ENCODE measurements at places on chromosomes 6 and 20.

- DNase-seq, result no peak
Observed at GRCh38 chr6:25550631-25551030, 101.4 kb upstream of the SCGN start.

DNA sequence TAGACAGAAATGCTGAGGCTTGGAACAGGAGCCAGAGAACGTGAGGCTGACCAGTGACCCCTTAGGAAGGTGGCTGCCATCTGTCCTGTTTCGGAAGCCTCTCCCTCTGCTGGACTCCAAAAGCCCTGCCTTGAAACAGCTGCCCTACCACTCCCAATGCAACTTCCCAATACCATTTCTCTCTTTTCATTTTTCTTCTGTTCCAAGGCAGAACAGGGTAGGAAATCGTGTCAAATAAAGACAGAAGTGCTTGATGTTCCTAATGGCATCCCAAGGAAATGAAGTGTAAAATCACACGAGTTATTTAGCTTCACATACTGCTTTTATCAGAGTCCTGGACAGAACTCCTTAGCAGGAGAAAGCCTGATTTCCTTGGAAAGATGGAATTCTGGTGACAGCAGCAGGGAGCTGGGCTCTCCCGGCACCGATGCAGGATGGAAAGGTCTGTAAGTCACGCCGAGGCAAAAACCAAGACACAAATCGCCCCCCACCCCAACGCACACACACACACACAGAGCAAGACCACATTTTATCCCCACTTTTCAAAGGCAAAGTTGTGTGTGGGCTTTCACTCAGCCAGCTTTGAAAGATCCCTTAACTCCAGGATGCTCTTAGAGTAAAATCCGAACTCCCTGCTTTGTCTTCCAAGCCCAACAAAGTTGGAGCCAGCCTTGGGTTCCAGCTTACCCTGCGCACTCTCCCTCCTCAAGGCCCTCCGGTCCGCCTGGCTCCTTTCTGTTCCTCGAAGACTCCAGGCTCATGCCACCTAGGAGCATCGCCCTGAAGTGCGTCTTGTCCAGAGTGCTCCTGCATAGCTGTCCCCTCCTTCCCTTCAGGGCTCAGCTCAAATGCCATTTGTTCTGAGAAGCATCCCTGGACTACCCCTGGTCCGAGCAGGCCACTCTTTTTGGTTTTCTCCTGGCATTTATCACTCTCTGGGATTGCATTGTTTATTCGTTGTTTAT lies 11.6 kb upstream of the STX16 start:
- DNase-seq, result no peak

GRCh38 chr6:36927691-36928546 lies 26.6 kb upstream of the PI16 start:
- no peak for DNase-seq

- no peak for DNase-seq
Observed at GRCh38 chr6:35605600-35605999, 83.1 kb downstream of the FKBP5 start.

DNA sequence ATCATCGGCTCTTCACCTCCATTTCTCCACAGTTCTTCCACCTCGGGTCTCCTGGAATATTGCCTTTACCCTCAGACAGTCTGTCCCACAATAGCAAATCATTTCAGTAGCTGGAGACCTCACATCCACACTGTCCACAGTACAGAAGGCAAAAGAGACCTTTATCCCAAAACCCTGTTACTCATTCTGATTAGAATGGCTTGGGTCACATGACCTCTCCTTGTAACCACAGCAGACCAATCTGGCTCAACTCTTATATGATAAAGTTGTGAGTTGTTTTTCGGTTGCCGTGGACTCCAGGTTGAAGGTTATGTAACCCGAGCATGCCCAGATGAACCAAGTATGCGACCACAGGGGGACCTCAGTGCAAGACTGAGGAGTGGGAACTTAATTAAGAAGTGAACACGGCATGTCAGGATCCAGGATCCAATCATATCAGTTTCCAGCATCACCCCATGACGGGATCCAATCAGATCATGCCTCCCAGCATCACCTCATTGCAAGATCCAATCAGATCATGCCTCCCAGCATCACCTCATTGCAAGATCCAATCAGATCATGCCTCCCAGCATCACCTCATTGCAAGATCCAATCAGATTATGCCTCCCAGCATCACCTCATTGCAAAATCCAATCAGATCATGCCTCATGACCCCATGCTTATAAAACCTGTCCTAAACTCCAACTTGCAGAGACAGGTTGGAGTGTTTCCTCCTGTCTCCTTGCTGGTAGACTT lies 68.7 kb downstream of the LY86 start:
- DNase-seq, result no peak

DNA sequence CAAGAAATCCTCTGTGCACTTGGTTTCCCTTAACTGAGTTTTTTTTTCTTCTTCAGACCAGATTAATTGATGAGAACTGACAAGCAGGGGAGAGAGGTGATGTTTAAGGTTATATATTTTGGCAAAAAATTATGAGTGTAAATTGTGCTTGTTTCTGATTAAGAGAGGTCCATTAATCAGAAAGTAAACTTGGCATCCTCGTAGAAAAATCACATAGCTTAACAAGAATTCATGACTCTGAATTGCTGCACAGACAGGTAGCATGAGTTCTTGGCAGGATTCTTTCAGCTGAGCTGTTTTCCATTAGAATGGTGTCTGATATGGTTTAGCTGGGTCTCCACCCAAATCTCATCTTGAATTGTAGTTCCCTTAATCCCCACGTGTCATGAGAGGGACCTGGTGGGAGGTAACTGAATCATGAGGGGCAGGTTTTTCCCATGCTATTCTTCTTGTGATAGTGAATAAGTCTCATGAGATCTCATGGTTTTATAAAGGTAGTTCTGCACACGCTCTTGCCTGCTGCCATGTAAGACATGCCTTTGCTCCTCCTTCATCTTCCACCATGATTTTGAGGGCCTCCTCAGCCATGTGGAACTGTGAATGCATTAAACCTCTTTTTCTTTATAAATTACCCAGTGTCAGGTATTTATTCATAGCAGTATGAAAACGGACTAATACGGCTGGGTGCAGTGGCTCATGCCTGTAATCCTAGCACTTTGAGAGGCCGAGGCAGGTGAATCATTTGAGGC lies 34.2 kb upstream of the DDR1 start:
- DNase-seq, result no peak

- DNase-seq, result no peak
Observed at GRCh38 chr6:157657754-157658153, 165.3 kb upstream of the SNX9 start.

GRCh38 chr6:151498327-151498726 lies 4.5 kb downstream of the CCDC170 start:
- no peak for DNase-seq

DNA sequence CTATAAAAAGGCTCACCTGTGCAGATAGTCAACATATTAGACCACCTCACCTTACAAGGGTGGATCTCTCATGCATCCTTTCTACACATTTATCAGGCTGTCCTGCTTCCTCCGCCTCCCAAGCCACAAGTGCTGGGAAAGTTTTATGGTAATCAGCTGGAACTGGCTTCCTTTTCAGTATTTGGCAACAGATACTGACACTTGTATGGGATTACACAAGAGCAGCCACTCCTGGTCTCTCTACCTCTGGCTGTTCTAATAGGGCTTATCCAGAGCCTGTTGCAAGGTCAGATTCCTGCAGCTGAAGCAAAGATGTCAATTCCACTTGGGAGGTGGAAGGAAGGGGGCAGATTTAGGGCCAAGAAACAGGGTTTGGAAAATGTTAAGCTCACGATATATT lies 503 bp upstream of the GPLD1 start:
- DNase-seq, result no peak

- no peak for DNase-seq
Observed at GRCh38 chr6:100662264-100662663, 197.5 kb upstream of the SIM1 start.

- peak; percentile 39 for DNase-seq
Observed at GRCh38 chr20:54680872-54681619, 205.7 kb downstream of the DOK5 start.

DNA sequence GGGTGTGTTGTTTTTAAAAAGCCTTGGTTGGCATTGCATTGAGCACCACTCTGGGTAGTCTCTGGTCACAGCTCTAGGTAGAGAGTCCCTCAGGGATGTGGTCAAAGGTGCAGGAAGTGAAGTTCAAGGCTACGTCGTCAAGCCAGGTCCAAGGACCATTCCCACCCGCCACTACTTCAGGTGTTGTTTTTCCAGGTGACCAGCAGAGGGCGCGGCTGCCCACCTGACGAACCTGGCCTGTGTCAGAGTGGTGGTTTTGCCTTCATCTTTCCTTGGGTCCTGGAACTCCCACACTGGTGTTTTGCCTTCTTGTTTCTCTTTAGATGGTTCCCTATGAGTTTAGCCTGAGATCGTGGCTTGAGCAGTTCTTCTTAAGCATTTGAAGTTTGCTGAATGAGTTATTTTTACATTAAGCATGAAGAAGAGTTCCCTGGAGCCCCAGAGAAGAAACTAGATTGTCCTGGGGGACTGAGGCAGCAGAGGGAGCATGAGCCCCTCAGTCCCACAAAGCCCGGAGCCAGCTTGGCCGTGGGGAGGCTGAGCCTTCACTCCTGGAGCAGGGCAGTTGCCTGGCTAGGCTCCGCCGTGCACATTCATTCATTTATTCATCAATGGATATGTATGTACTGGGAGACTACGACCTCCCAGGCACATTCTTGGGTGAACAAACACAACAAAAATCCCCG lies 5.6 kb upstream of the PHACTR3 start:
- DNase-seq, result no peak

DNA sequence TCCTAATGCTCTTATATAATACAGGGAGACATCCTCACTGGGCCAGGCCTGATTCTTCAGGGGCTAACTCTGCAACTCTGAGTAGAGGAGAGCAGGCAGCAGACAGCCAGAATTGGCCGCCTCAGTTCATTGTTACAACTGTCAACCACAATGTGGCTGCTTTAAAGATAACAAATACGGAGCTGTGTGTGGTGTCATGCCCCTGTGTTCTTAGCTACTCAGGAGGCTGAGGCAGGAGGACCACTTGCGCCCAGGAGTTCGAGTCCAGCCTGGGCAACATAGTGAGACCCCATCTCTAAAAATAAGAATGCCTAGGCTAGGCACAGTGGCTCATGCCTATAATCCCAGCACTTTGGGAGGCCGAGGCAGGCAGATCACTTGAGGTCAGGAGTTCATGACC lies 34.3 kb downstream of the CEP250 start:
- DNase-seq, result no peak

GRCh38 chr6:75246386-75246785 lies 2.8 kb upstream of the COX7A2 start:
- no peak for DNase-seq

DNA sequence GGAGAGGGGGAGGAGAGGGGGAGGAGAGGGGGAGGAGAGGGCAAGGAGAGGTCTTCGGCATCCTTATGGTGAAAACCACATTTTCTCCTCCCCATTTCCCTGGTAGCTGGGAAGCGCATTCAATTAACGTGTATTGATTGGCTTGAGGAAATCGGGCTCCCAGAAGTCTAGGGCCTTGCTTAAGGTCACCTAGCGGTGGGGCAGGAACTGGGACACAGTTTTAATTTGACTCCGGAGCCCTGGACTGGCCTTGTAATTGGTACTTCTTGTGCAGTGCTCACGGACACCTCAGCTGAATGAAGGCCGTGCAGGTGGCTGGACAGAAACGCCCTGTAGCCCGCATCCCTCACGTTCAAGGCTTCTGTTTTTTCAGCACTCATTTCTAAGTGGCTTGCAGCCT lies 42.8 kb downstream of the CTCFL start:
- DNase-seq, result no peak

GRCh38 chr6:22468256-22468965 lies 101.0 kb upstream of the HDGFL1 start:
- no peak for DNase-seq

- no peak for DNase-seq
Observed at GRCh38 chr6:130831607-130832006, 4.4 kb downstream of the SMLR1 start.

DNA sequence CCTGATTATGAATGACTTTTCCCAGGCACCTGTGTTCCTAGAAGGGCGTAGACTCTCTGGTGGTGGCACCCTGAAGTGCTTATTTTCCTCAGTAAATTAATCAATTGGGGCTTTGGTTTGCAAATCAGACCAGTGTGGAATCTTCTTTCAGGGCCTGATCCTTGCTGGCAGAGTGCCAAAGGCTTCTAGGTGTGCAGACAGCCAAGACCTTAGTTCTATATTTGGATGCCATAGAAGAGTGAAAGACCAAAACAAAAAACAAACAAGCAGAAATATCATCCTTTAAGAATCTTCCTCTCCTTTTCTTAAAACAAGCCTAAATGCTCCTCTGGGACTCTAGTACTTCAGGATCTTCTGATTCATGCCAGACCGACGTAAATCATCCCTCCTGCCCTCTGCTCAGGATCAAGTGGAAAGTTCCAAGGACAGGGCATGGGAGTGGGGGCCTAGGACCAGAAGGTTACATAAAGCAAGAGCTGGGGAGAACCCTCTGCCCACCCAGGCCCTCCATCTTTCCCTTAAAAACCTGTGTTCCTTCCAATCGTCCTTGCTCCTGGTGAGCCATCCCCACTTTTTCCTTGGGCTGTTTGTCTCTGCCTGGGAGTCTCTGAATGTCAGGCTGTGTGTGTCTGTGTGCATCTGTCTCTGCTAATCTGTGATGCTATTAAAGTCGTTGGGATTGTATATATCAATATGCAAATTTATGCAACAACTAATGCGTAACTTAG lies 70.5 kb upstream of the MYLIP start:
- DNase-seq, result no peak

DNA sequence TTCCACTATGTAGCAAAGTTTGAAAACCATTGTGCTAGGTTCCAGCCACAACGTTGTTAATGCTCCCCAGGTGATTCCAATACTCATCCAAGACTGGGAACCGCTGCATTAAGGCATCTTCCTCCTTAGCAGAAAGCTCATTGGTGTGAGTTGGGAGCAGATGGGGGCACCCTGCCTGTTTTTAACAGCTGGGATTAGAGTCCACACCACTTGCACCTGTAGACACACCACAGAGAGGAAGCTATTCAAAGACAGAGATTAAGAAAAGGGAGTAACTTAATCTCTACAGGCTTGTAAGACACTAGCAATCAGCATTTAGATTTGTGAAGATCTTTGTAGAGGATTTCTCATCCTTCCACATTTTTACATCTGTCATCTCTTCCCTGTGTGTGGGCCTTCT lies 333.9 kb upstream of the SOX4 start:
- no peak for DNase-seq
